Thyroid gland (tissue), 4 donors: ENCODE measurements at places on chromosomes 5 and 9. TPM values are rescaled to one million over a fixed set of nuclear protein-coding genes. Genes with fewer than 3 reads are reported as not detected.

DNA sequence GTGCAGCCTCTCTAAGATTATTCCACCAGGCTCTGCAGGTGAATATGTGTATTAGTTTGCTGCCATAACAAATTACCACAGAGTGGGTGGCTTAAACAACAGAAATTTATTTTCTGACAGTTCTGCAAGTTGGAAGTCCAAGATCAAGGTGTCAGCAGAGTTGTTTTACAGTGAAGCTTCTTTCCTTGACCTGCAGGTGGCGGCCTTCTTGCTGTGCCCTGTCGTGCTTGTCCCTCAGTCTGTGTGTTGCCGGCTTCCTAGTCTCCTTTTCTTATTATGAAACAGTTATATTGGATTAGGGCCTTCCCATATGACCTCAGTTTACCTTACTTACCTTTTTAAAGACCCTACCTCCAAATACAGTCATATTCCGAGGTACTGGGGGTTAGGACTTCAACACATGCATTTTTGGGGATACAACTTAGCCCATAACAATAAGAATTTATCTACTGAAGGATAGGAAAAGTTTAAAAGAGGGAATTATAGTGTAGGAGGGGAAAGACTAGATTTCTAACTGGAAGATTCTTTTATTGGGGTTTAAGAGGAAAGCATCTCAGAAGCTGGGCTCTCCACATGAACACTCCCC, 97.4 kb downstream of the OSTF1 start:
- peak; percentile 38 for DNase-seq

The NOXA1 gene
- 5.4 TPM for total RNA-seq

DNA sequence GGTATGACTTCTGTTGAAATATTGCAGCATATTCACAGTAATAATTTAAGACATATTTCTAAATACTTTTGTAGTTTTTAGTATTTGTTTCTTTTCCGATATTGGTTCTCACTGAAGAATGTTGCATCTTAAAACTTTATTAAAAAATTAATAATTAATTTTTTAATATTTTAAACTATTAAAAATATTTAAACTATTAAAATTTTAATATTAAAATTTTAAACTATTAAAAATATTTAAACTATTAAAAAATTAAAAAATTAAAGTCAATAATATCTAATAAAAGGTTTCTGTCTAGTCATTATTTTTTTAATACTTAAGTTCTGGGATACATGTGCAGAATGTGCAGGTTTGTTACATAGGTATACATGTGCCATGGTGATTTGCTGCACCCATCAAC, 149.3 kb upstream of the CCNH start:
- no peak for DNase-seq

DNA sequence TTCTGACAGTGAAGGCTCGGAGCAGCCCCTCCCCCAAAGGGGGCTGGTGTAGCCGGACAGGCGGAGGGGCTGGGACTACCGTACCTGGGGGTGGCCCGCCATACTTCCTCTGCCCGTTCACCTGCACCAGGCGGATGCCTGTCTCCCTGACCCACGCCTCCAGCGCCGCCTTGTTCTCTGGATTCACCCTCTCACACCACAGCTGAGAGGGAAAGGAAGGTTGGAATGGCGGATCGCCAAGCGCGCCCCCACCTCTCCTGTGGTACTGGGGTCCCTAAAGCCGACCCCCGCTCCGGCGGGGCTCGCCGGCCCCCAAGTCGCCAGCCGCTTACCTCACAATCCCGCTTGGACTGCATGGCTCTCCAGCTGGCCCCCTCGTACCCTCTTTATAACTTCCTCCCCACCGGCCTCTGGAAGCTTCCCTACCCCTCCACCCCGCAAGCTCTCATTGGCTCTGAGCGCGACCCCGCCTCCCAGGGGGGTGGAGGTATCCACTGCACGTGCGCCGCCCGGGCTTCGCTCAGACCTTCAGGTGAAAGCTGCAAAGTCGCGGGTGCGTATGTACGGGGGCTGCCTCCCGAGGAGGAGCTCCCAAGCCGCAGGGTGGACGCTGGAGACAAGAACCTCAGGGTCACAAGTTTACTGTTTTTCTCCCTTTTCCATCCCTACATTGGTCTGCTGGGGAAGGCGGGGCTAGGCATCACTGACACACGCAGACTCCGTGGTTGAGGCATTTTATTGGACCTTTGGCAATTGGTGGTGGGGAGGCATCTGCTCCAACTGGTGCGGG, at the start of gene DND1:
Gene DND1, minus strand, starts transcription at position 390 of the 790 bp plus-strand sequence. Its CDS starts 34 bp downstream, at position 356.
- no peak for DNase-seq

The WHRN gene
- 7.4 TPM for total RNA-seq

DNA sequence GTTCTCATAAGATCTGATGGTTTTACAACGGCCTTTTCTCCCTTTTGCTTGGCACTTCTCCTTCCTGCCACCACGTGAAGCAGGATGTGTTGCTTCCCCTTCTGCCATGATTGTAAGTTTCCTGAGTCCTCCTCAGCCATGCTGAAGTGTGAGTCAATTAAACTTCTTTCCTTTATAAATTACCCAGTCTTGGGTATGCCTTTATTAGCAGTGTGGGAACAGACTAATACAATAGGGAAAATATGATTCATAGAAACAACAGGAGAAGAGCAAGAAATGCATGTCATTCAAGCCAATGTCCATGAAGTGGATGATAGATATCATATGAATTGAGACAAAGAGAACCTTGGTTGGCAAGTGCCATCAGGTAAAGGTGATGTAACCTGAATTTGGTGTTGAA, 128.3 kb upstream of the HAPLN1 start:
- DNase-seq: no peak
